ENCODE measurements at places on chromosomes 11 and 22.

DNA sequence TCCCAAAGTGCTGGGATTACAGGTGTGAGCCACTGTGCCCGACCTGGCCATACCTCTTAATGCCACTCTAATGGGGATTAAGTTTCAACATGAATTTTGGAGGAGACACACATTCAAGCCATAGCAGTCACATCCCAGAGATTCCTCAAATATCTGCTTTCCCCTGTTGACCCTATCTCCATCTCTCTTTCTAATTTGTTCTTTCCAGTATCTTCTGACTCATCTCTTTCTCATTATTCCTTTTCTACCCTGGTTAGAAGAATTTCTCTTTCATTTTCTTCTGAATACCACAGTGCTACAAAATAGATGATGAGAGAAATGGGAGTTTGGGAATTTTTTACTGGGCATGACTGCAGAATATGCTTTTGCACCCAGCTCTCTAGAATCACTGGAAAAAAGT is 5.1 kb downstream of the OR10V1 start:
- no peak for DNase-seq

GRCh38 chr11:75667831-75668450 is 897 bp downstream of the MAP6 start:
- no peak for DNase-seq

- no peak for DNase-seq
These were observed 68.7 kb downstream of the ETS1 start for GRCh38 chr11:128518493-128519207.

DNA sequence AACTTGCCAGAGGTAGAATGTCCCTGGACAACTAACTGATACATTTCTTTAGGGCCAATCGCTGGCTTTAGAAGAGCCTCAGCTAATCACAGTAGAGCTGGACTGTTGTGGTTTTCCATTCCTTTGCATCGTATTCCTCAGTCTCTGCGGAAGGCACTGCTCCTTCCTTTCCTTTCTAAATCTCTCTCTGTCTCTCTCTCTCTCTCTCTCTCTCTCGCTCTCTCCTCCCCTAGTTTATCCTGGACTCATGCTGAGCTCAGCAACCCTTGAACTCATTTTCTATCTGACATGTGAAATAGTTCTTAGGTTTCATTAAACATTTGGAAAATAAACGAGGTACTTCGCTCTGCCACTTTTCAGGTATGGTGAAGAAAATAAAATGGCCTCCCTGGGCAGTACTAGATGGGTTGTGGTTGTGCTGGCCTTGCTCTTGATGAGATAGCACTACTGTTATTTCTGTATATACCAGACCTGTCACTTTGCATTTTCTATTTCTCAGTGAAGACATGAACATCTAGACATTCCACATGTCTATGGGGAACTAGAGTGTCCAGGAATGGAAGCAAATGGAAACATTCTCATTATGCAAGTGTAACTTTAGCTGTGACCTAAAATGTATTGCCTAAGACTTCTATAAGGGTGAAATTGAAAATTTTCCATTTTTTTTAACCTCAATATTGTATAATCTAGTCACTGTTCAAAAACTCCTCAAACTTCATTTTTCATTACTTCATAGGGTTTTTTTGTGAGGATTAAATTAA is 12.0 kb upstream of the SESN3 start:
- no peak for DNase-seq

Data from right kidney (tissue), 9 donors.